Stimulated activated CD8-positive, alpha-beta memory T cell treated with anti-CD3 and anti-CD28 coated beads, Interleukin-4, amount 100 ng/mL, for 1 hour (primary cell): ENCODE measurements at places on chromosomes 16 and 17.
A peak's percentile ranks its signal among the peaks of the same experiment; 100 is the strongest.

DNA sequence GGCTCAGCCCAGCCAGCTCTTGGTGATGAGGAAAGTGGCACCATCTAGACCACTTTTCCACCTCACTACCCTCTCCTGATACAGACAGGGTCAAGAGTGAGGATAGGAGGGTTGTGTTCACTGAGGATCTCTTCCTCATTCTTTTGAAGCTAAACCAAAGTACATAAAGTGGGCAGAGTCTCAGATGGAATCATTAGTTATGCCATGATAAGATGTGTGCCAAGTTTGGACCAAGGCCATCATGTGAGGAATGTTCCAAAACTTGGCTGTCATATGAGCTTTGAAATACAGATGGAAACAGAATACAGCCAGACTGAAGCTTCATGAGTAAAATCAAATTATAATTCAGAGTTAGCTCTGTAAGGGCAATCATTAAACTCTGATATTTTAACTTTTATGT is 37.2 kb downstream of the ACSM1 start:
- no peak for DNase-seq

GRCh38 chr17:41860254-41860931 is 4.8 kb downstream of the KLHL11 start:
- DNase-seq, result no peak

DNA sequence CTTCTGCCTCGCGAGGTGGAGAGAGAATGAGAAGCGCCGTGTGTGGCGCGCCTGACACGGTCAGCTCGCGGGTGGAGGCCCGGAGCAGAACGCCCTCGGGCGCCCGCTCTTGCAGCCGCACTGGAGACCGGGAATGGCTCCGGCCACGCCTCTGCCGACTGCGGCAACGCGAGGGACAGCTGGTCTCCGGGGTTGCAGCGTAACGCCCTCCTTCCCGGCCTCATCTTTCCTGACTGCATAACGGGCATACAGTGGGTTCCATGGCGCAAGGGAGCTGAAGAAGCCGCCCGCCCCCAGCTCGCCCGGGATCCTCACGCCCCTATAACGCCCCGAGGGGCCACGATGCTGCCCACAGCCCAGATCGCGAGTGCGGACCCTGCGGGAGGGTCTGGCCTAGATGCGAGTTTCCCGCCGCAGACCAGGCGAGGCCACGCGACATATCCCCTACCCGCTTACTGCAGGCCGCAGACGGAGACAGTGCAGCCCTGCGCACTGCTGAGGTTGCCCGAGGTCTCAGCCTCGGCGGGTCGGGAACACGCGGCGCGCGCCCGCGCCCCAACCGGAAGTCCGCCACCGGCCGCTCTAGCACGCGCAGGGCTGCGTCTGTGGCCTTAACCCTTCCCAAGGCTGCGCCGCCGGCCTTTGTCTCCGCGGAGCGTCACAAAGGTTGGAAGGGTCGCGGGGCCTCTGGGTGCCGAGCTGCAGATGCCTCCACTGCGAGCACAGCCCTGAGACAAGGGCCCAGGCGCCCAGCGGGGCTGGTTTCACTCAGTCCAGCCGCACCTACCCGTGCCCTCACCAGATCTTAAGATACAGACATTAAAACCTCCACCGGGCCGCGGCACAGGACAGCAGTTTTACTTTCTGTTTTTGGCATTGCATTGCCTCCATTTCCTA is 18.8 kb downstream of the BCL7C start:
- peak; percentile 80 for DNase-seq

DNA sequence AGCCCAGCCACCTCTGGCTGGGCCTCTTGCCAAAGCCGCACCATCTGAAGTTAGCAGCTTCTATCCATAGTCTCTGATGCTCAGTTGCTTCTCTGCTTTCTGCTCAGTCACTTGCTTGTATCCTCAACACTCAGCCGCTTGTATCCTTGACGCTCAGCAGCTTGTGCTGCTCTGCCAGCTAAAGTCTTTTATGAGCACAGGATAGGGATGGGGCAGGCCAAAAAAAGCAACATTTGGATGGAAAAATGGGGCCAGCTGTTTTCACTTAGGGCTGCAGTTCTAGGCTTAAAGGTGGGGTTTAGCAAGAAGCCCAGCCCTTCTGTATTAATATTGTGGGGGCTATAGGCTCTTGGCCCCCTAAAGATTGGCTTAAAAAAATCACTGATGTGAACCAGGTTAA is 739.4 kb downstream of the CDH8 start:
- DNase-seq, result no peak

DNA sequence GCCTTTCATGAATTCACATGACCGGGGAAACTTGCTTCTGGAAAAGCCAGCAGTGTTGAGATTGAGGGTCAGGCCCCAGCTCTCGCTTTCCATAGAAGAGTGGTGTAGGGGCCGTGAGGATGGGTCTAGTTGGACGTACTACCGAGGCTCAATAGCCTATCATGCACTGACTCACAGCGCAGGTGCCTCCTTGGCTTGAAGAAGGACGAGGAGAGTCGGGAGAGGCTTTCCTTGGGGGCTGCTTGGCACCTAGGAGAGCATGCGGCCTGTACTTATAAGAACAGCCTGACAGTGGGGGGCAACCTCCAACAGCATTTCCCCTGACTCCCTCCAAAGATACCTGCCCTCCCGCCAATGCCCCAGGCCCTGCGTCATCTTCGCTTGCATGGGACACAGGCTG is 37.6 kb downstream of the WSCD1 start:
- DNase-seq, result no peak

DNA sequence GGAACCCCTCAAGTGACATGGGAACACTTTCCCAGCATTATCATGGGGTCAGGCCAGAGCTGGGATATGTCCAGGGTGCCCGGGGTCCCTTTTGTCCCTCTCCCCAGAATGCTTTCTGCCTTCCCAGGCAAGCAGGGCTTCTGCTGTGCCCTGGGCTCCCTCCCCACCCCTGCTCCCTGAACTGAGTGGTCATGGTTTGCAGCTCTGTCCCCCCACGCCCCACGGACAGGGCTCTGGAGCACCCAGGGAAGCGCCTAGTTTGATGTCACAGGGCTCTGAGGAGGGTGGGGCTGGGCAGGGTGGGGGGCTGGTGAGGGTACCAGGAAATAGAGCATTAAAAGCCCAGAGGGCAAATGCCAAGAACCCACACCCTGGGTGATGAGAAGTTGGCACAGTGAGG is 92.3 kb downstream of the CCDC182 start:
- no peak for DNase-seq

DNA sequence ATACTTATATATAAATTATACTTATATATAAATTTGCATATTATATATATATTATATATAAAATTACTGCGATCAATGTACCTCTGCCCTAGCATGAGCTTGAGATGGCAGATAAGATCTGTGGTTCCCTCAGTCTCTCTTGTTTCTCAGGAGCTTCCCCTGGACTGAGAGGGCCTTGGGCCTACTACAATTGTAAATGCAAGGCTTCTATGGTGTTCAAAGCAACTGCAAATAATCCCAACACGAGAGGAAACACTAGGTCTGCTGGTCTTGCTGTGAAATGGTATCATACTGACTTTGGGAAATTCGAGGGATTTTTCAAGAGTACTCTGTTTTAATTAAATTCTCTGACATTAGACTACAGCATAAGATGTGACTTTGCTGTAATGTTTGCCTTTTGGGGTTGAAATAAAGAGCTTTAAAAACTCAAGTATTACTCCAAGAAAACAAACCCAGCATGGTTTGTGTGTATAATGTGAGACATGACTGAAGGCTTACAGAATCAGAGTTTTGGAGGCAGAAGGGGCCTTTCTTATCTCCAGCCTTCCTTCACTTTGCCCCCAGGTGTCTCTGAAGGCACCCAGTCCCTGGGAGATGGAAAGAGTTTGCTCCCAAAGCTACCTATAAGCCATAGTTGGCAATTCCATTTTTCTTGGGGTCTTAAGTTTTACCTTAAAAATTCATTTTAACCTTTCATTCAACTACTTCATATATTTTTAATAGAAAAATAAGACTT is 24.2 kb downstream of the ACSM1 start:
- DNase-seq, result no peak

DNA sequence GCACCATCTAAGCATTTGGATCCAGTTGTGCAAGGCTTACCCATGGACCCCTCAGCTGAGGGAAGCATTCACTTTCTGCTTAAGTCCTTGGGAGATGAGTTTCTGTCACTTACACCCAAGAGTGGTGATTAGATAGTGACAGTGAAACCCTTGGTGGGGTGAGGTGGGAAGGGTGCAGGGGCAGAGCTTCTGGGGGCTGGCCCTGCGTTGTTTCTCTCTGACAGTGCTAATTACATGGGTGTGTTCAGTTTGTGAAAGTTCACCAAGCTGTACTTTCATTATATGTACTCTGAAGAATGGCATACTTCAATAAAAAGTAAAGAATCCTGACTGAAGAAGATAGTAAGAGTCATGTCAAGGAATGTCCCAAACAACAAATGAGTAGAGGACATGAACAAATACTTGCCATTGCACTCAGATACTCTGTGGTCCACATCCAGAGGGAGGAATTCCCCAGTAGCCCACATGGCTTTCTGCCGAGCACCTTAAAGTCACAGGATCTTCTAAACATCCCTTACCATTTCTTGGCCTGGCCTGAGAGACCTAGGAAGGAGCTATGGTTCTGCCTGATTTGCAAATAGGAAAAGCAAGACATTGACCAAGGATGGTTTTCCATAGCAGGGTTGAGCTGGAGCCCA is 8.4 kb downstream of the CHST6 start:
- DNase-seq, result no peak

GRCh38 chr16:4325253-4325758 is 9.4 kb downstream of the GLIS2 start:
- no peak for DNase-seq

GRCh38 chr16:79519448-79519847 is 81.1 kb downstream of the MAF start:
- DNase-seq, result no peak

DNA sequence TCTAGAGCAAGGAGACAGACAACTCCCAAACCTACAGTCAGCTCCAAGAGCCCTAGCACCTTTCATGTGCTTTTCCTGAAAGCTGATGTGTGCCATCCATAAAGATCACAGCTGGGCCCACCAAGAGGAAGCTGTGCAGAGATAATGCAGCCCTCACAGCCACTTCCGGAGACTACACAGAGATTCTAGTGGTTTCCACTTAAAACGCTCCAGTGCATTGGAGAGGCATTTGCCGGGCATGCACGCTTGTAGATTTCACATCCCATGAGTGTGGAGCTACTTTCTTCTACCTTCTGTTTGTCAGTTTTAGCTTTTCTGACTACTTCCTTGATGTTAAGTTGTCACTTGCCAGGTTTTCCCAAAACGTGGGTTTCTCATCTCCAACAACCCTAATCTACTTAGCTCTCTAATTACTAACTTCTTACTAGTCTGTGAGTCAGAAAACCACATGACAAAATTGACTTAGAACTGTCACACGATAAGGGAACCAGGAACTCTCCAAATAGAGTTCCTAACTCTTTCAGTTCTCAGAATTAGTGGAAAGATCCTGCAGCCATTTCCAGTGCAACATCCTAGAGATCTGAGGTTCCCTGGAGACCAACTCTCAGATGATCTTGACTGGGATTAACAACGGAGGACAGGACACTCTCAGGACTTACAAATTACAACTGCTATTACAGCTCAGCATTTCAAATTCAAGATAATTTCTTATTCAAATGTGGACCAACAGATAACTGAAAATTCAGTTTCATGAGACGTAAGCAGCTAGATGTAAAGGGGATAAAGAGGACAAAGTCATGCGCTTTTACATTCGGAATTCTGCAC is 28.6 kb downstream of the PMP22 start:
- no peak for DNase-seq

GRCh38 chr17:35773679-35774425 is 13.2 kb downstream of the C17orf50 start:
- DNase-seq, result no peak

GRCh38 chr17:17377071-17377967 is 74.1 kb downstream of the NT5M start:
- no peak for DNase-seq

GRCh38 chr16:60204181-60204580 is 1470.1 kb upstream of the GOT2 start:
- DNase-seq, result no peak

- no peak for DNase-seq
Measured at GRCh38 chr17:42287977-42288802, at the start of gene STAT5A. TSS of gene STAT5A (plus strand) at chr17:42288498. CDS start at chr17:42289412, 914 bp downstream.

DNA sequence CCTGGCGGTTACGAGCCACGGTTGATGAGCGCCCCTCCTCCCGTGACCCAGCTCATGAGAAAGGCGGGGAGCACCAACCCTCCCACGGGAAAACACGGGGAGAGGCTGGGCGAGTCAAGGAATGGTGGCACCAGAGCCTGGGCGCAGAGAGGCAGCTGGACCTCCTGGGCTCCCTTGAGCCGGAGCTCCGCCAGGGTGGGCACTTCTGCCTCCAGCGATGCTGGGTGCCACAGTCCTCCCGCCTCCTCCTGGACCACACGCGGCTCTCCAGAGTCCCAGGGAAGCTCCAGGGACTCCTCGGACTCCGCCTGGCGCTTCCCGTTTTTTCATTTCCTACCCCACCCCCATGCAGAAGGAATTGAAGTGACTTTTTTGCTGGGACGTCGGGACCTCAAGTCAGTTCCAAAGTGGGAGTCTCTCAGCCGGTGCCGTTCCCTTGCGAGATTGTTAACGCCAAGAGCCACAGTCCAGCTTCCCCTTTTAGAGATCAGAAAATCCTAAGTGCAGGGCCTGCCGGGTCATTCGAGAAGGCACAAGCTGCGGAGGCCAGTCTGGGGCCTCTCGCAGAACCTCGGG is 6.6 kb upstream of the CBX8 start:
- no peak for DNase-seq

DNA sequence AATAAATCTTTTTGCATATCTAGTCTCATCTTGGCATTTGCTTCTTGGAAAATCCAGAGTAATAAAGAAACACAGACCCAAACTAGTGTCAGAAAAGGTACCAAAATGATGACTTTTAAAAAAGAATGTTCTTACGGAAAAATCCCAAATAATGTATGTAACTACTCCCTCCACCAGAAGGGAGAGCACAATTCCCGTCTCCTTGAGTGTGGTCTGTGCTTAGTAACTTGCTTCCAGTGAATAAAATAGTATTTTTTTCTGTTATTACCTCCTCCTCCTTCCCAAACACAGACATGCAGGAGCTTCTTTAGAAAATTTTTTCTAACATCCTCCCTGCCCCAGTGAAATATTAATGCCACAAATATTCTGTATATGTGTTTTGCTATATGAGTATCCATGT is 358.1 kb downstream of the ZFHX3 start:
- no peak for DNase-seq

GRCh38 chr16:59593194-59593661 is 859.1 kb upstream of the GOT2 start:
- no peak for DNase-seq

- no peak for DNase-seq
Measured at GRCh38 chr17:44132275-44132821, 8.9 kb upstream of the HDAC5 start.

DNA sequence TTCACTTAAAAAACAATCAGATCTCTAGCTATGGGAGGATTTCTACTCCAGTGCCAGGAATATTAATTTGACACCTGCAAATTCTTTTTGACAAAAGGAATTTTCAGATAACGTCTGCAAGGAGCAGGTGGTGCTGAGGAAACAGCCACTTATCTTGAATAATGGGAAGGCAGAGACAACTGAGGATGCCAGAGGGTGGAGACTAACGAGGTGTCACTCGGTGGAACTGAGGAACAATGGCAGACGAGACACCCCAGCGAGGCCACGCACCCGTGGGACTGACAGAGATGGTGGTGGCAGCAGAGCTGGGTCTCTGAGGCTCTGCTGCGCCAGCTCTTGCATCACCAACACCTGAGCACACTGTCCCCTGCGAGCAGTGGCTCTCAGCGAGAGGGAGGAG is 42.2 kb downstream of the VAC14 start:
- no peak for DNase-seq

GRCh38 chr17:2034157-2034556 is 4.2 kb downstream of the DPH1 start:
- DNase-seq, result no peak

- no peak for DNase-seq
Measured at GRCh38 chr16:27102701-27103575, 36.2 kb downstream of the C16orf82 start.
